ENCODE measurements at places on chromosomes 3 and 15. TPM values are rescaled to one million over a fixed set of nuclear protein-coding genes. Genes with fewer than 3 reads are reported as not detected.

The DAZL gene
- total RNA-seq: 21.5 TPM

DNA sequence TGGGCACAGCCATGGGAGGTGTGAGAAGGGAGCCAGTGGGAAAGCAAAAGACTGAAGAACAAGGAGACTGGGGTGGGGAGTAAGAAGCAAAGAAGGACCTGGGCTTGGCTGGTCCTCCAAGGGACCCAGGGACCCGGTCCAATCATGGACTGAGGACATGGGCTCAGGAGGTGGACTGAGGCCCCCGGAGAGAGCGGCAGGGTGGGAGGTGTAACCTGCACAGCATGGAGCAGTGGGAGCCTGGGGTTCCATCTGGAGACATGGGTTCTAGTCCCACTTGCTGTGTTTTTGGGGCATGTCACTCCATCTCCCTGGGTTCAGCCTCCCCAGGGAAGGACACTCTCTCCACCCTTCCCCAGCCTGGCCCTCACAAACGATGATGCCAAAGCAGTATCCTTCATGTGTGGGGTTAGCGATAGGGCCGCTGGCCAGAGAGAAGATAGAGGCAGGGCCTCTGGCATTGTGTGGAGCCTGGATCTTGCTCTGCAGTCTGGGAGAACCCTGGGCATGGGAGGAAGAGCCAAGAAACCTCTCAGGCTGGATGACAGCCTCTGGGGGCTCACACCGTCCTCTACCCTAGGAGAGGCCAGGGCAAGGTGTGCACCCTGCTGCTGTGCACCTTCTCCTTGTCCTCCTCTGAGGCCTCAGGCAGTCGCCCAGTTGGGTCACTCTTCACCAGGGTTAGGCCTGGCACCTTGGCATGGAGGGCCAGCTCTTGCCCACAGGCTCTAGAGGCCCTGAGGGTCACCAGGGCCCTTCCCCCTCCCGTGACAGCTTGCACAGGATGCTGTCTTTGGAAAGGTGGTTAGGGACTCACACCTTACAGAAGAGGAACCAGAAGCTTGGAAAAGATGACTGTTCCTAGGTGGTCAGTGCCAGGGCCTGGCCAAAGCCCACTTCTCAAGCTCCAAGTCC, 26.0 kb downstream of the FBXW12 start:
- H3K27me3 ChIP-seq: no peaks in the 10 kb centered on the region
- no peaks in the 10 kb centered on the region for H3K36me3 ChIP-seq
- no peaks in the 10 kb centered on the region for H3K4me1 ChIP-seq
- no peak for DNase-seq
- no peak overlapping the region for H3K27ac ChIP-seq

The ZDHHC23 gene
- 4.2 TPM for total RNA-seq

GRCh38 chr3:69787436-69788168, 48.3 kb downstream of the MITF start:
- no peaks in the 10 kb centered on the region for H3K36me3 ChIP-seq
- H3K4me3 ChIP-seq: no peak overlapping the region
- H3K27ac ChIP-seq: no peak overlapping the region
- no peaks in the 10 kb centered on the region for H3K4me1 ChIP-seq

DNA sequence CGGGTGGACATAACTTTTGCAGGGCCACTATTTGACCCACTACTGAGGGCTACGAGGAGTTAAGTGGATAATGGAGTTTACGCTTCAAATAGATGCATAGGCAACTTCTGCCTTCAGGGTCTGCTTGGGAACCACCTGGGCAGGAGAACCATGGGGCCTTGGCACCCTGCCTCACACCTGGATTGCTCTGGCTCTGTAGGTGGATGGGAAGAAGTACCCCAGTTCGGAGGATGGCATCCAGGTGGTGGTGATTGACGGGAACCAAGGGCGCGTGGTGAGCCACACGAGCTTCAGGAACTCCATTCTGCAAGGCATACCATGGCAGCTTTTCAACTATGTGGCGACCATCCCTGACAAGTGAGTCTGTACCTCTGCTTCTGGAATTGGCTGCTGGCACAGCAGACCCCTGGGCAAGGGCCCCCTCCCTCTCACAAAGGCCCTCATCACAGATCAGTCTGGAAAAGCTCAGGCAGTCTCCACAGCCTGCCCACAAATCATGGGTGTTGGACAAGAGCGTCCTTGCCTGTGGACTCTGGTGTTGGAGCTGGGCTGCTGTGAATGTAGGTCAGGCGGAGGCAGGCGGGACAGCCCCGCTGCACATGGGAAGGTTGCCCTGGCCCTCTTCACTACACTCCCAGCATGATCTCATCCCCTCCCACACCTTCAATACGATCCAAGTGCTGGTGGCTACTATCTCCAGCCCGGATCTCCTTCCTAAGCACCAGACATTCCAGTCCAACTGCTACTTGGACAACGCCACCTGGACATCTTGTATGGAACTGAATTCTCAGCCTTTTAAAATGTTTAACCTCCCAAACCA, 46.7 kb downstream of the MESD start:
- no peak overlapping the region for H3K27ac ChIP-seq
- DNase-seq: peak; percentile 62
- no peaks in the 10 kb centered on the region for H3K36me3 ChIP-seq

DNA sequence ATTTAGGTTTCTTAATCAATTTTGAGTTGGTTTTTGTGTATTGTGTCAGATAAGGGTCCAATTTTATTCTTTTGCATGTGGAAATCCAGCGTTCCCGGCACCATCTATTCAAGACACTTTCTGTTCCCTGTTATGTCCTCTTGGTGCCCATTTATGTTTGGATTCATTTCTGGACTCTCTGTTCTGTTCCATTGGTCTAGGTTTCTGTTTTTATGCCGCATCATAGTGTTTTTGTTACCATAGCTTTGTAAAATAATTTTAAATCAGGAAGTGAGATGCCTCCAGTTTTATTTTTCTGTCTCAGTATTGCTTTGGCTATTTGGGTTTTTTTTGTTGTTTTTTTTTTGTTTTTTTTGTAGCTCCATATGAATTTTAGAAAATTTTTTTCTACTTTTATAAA, 97.1 kb downstream of the LRRC28 start:
- H3K36me3 ChIP-seq: no peaks in the 10 kb centered on the region
- H3K4me3 ChIP-seq: no peak overlapping the region
- H3K27ac ChIP-seq: no peak overlapping the region

The PIGZ gene
- total RNA-seq: 4.7 TPM

DNA sequence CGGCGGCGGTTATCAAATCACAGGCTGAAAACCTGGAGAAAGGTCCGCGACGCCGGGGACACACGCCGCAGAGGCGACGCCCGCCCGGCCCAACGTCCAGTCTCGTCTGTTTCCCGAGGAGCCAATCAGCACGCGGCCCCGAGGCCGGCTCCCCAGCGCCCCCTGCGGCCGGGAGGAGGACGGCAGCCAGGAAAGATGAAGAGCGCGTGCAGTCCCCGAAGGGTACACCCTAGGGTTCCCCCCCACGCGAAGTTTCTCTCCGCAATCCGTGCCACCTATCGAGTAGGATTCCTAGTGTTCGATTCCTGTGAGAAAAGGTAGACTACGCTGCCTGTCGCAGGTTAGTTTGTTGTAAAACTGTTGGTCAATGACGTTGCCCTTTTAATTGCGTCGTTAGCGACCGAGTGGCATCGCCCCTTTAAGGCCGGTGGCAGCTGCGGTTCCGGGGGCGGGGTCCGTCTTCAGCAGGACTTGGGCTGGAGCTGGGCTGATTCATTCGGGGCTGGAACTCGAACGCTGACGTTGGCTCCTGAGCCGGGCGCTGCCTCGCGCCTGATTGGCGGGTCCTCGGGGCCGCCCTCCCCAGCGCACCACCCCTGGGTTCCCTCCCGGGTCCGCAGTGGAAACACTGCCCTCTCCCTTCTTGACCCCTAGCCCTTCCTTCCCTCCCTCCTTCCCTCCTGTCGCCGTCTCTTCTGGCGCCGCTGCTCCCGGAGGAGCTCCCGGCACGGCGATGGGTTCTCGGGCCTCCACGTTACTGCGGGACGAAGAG, at the start of the genes CHP1 and EXD1:
Gene CHP1, plus strand, starts transcription at position 619 of the 772 bp plus-strand sequence. Its CDS starts 115 bp downstream, at position 734.
Gene EXD1, minus strand, starts transcription at position 108 of the 772 bp plus-strand sequence. CDS start 4,182 bp downstream, outside the sequence.
- H3K4me1 ChIP-seq: no peaks in the 10 kb centered on the region
- no peaks in the 10 kb centered on the region for H3K27me3 ChIP-seq
- peak within 1 kb of the TSS; percentile 85 for H3K27ac ChIP-seq
- H3K36me3 ChIP-seq: no peaks in the 10 kb centered on the region
- DNase-seq: peak; percentile 98

GRCh38 chr3:42701371-42702065, 1.1 kb downstream of the HHATL start:
- no peaks in the 10 kb centered on the region for H3K27me3 ChIP-seq
- no peak overlapping the region for H3K27ac ChIP-seq
- no peak overlapping the region for H3K4me3 ChIP-seq
- H3K36me3 ChIP-seq: no peaks in the 10 kb centered on the region
- no peak for DNase-seq
- no peaks in the 10 kb centered on the region for H3K4me1 ChIP-seq

The SUCLG2 gene
- 65.4 TPM for total RNA-seq

The MESP2 gene
- total RNA-seq: not detected

The DPPA2 gene
- 2.1 TPM for total RNA-seq

The PLIN1 gene
- total RNA-seq: 1.5 TPM

GRCh38 chr3:72505539-72506405, 342.5 kb downstream of the SHQ1 start:
- no peak for DNase-seq
- no peaks in the 10 kb centered on the region for H3K27me3 ChIP-seq
- H3K36me3 ChIP-seq: no peaks in the 10 kb centered on the region
- no peaks in the 10 kb centered on the region for H3K4me1 ChIP-seq
- H3K4me3 ChIP-seq: no peak overlapping the region
